EH (cell line): ENCODE measurements at places on chromosomes 13 and 19.

DNA sequence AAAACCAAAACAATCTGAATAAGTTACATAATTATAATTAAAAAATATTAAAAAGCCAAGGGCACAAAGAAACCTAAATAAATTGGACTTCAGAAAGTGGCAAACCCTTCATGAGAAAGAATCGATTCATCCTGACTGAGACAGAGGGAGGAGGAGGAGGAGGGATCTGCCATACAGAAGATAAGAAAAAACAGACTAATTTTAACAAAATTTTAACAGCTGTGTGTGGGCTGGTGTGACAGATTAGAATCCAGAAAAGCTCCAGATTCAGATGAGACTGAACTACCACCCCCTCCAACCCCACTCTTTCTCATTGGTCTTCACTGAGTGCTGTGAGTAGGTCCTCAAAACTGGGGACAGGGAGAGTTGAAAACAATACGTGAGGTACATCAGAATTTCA, 111.5 kb upstream of the HTR2A start:
- no peak for DNase-seq

GRCh38 chr13:29513002-29513980, 82.2 kb downstream of the SLC7A1 start:
- DNase-seq: peak; percentile 72

GRCh38 chr19:46728693-46729339, 11.9 kb upstream of the PRKD2 start:
- DNase-seq: peak; percentile 61

- no peak for DNase-seq
Measured at GRCh38 chr19:12965812-12966135, 3.6 kb upstream of the DAND5 start.

DNA sequence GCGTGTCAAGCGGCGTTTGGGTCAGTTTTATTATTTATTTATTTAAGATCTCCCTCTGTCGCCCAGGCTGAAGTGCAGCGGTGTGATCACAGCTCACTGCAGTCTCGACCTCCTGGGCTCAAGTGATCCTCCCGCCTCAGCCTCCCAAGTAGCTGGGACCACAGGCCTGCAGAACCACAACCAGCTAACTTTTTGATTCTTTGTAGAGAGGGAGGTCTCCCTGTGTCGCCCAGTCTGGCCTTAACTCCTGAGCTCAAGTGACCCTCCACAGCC, 713 bp downstream of the MRPS12 start:
- no peak for DNase-seq

DNA sequence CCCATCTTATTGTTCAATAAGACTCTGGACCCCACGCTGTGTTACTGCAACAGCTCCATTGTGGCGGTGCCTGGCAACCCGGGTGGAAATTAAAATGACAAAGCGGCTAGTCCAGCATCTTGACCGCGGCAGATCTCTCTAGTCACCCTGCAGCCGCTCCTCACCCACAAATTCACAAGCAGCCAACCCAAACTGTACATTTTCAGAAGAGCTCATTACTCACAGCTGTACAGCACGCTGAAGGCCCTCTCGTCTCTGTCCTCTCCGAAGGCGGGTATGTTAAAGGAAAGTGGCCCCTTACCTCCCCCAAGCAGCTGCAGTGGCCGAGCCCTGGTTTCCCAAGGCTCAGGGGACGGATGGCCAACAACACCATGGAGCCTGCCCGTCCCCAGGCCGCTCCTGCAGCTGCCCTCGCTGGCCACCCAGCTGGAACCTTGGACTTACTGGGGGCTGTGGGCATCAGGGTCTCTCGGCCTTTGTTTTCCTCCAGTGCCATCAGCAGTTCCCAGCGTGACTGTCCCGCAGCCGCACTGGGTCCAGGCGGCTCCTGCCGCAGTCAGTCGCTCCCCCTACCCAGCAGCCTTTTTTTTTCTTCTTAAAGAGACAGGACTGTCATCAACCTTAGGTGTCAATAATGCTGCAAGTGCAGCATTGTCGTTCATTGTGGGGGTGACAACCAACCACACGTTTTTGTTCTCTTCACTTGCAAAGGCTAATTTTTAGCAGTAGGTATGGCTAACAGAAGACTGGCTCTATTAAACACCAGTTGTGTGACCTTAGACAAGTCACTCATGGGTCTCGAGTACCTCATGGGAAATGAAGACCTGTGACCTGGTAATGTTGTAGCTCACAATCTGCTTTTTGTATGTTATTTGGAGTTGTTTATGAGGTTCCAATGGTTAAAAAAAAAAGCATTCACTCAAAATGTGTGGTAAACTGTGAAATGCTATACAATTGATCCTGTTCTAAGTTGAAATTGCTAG, at the start of gene SACS:
Gene SACS, minus strand, starts transcription at position 532 of the 983 bp plus-strand sequence. CDS start 22,463 bp downstream, outside the sequence.
- peak; percentile 77 for DNase-seq

DNA sequence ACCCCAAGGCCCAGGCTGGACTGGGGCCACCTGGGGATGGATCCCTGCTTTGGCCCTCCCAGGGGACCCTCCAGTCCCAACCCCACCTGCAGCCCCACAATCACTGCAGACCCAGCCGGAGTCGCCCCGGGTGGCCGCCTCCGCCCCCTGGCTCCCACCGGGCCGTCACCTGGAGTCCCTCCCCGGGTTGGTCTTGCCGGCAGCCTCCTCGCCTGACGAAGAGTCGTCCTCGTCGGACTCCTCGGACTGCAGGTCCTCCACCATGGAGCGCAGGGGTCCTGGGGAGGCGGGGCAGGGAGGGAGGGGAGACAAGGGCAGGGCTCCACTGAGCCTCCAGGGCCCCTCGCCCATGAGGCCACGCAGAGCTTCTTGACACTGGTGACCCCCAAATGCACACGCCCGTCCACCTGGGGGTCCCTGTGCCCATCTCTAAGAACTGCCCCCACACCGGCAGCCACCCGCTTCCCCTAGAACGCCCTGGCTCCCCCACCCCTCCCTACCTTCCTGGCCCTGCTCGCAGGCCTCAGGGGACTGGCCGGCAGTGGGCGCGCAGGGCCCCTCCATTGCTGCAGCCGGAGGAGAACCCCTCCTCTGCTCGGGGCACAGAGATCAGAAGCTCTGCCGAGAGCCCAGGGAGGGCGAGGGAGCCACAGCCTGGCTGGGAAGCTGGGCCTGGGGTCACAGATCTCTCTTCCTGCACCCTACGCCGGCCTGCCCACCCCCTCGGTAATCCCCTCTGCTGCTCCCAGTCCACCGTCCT, 63.4 kb downstream of the MLLT1 start:
- DNase-seq: no peak
